ENCODE measurements at places on chromosomes 1 and 21.

GRCh38 chr1:43705334-43705733 is 2.0 kb upstream of the ST3GAL3 start:
- DNase-seq = no peak

DNA sequence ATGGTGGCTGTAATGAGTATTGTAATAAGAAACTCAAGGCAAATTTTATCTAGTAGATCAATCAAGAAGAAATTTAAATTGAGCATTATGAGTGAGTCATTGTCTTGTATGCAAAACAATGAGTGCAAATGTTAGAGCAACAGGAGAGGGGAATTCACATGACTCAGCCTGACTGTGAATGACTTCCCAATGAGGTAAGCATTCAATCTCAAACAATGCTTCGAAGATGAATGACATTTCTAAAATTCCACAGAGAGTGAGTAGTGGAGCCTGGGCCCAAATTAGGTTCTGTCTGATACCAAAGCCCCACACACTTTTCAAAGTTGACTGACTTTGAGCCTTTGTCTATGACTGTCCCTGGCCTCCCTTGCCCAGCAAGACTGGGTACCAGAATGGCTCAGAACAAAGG is 738.0 kb downstream of the PTPRU start:
- DNase-seq = no peak

DNA sequence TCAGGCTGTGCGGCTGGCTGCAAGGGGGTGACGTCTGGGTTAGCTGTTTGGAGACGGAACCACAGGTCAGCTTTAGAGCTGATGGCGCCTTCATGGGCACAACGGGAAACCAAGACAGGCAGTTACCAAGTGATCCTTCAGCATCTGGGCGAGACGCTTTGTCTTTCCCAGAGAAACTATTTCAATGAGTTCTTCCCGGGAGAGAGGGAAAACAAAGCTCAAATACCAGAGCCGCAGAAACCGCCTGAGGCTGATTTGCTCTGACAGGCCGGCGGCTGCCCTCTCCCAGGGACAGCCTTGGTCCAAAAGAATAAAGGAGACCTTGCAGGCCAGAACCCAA is 76.5 kb downstream of the CD58 start:
- no peak for DNase-seq

GRCh38 chr1:240114222-240114621 is 22.5 kb downstream of the FMN2 start:
- no peak for DNase-seq

DNA sequence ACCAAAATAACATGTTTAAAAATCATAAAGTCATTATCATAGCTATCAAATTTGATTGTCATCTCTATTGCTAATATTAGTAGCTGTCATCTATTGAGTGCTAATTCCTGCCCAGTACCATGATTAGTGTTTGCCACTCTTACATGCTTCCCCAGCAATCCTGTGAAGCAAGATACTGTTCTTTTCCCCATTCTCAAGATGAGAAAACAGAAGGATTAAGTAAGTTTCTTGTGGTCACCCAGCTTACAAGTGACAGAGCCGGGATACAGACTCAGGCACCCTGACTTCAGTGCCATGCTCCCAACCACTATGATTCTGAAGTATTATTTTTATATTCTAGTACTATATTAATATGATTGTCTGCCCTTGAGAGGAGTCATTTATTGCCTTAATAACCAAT is 36.5 kb downstream of the LRRC8C start:
- DNase-seq = no peak

GRCh38 chr1:100734676-100735075 is 15.1 kb downstream of the VCAM1 start:
- no peak for DNase-seq

DNA sequence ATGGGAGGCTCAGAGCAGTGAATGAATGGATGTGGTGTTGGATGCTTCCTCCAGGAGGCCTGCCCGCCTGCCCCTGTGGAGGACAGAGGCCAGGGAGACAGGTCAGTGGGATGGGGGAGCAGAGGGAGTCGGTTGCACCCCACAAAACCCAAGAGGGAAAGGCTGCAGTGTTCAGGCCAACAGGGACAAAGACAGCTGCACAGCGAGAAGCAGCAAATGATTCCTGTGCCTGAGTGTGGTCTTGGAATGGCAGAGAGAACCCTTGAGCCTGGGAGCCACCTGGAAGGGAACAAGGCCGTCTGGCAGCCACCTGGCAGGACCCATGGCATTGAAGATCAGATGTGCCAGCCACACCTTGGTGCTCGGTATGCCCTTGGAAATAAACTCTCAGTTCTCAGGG is 8.1 kb downstream of the TFF3 start:
- no peak for DNase-seq

GRCh38 chr21:33314111-33314510 is 10.7 kb upstream of the IFNAR1 start:
- DNase-seq = no peak

DNA sequence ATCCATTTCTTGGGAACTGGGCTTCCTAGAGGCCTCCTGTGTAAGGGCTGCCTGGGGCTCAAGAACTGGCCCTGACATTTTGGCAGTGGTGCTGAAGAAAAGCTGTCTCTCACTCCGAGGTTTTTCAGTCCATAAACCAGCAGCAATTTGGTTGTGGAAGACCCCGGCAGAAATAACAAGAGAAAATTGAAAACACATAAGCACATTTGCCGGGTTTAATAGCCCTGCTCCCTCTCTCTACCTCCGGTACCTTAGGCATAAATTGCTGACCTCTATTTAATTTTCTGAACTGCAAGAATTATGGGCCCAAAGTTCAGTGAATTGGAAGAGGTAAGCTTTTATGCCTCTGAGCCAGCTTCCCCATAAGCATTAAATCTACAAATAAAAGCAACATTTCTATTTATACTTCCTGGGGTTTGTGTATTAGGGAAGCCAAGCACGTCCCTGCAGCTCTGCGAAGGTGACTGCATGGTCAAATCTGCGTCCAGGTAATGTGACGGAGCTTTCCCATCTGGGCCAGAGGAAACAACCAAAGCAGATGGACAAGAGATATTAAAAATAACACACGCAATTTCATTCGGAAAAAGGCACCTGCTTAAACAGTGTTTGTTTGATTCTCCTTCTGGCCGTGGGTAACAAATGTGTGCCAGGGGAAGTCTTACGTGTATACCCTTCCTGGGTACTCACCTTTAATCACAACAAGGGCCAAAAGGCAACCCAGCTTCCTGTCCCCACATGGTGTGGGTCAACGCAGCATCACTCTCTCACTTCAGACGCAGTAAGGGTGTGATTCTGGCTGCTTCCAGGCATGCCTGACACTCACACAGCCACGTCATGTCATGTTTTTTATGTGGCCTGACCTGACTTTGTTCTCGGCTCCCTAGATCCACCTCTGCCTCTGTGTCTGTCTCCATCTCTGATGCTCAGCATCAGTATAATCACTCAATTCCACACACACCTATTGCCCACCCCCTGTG is 69.2 kb downstream of the PAPPA2 start:
- DNase-seq = no peak

DNA sequence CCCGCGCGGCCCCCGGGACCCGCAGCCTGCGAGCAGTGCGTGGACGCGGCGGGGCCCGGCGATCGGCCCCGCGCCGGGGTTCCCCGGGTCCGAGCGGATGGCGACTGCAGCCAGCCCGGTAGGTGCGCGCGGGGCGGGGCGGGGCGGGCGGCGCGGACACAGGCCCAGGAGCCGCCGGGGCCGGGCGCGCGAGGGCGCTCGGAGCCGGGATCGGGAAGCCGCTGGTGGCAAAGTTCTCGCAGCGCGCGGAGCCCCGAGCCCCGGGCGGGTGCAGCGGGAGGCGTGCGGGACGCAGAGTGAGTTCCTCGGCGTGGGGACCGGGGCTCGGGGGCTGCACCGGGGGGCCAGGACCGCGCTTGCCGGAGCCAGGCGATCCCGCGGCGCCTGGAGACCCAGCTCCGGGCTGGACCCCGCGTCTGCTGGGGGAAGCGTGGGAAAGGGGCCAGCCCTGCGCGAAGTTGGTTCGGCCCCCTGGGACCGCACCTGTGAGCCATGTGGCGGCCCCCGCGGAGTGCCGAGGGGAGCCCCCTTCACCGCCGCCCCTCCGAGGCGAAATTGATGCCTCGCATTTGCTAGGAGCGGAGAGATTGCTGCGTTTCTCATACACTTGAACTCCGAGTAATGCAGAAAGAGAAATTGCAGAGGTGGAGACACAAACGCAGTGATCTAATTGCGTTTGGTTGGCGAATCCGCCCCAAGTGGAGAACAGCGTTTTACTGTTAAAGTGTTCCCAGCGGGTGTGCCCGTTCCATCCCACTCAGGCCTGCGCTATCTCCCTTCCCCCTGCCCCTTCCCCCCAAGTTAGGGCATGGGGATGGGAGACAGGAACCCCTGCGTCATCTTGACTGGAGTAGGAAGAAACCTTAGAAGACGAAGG is 228.9 kb upstream of the TMEM51 start:
- DNase-seq = no peak

DNA sequence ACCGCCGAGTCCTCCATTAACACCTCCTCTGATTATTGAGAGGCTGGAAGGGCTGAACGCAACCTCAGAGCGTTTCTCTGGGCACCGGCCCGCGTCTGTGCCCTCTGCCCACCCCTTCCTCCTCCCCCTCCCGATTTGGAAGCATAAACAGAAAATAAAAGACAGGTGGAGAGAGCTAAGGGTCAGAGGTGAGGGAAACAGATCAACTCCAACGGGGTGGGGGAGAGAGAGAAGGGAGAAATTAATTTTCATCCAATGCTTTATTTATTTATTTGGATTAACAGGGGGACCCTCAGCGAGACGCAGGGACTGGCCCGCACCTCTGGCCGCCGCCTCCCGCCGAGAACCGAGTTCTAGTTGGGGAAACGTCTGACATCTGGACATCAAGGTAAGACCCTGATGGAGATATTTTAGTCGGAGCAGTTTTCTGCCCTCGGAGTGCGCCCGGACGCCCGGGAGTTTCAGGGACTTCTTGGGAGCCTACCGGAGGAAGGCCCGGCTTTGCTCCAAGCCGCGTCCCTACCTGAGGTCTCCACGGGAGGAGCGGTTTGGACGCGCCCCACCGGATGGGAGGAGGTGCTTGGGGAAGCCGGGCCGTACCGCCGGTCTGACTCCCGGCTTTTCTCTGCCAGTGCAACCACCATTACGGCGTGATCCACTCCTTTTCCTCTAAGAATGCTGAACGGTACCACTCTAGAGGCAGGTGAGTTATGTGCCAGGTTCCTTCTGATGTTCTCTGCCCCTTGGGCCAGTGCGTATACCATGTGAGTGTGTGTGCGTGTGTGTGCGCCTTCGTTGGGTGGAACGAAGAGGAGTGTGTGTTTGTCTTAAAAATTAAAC is 5.1 kb upstream of the LHX9 start:
- no peak for DNase-seq

- DNase-seq = no peak
Measured at GRCh38 chr1:157357111-157357510, 195.2 kb downstream of the FCRL5 start.

- DNase-seq = no peak
Measured at GRCh38 chr1:225461533-225462428, 33.9 kb upstream of the LBR start.

DNA sequence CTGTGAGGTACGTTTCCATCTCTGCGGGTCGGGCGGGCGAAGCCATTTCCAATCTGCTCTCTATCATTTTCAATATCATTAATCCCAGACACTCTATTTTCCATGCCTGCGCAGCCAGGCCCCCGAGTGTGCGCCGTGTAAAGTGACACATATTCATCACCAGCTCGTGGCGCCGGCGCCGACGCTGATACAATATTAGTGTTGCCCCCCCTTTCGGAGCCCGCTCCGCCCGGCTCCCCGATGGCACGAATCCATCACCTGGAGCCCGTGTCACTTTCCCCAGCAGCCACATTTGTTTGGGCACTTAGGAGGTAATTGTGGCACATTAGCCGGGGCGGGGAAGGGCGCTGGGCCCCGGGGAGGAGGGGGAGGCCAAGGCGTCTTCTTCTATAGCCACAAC is 33.7 kb upstream of the DMBX1 start:
- DNase-seq = no peak

DNA sequence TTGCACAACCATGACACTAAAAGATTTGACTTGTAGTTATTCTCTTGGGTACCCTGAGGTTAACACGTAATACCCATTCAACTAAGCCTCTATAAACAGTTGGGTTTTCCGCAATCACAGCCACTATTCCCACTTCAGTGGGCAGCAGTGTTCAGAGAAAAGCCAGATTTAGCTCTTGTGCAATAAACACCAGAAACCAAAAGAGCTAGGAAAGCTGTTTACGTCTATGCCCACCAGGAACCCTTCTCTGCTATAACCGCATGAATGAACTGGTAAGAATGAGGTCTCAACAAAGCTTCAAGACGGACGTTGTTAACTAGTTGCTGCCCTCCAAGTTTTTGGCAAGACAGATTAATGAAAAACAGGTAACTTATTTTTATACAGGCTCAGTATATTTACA is 101.3 kb downstream of the SLC45A1 start:
- DNase-seq = no peak

GRCh38 chr1:70906800-70907199 is 140.8 kb downstream of the PTGER3 start:
- no peak for DNase-seq

DNA sequence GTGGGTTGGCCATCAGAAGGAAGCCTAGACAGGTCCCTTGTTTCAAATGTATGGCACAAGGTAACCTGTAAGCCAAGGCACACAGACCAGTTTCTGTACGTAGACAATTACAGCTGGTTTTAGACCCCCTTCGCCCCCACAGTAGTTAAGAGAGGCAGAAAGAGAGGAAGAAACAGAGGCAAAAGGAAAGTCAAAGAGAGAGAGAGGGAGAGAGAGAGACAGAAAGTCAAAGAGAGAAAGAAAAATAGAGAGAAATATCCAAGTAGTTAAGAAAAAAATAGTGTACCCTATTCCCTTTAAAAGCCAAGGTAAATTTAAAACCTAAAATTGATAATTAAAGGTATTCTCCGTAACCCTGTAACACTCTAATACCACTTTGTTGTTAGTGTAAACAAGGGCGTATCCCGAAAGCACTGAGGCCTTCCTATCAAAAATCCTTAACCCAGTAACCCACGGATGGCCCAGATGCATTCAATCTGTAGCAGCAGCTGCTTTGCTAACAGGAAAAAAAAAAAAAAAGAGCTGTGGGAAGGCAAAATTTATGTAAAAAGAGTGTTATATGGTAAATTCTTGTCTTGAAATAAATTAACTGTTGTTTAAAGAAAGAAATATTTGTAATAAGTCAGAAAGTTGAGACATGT is 49.4 kb downstream of the ADCY10 start:
- no peak for DNase-seq

GRCh38 chr1:33660244-33660643 is 187.8 kb downstream of the ZSCAN20 start:
- DNase-seq = no peak

DNA sequence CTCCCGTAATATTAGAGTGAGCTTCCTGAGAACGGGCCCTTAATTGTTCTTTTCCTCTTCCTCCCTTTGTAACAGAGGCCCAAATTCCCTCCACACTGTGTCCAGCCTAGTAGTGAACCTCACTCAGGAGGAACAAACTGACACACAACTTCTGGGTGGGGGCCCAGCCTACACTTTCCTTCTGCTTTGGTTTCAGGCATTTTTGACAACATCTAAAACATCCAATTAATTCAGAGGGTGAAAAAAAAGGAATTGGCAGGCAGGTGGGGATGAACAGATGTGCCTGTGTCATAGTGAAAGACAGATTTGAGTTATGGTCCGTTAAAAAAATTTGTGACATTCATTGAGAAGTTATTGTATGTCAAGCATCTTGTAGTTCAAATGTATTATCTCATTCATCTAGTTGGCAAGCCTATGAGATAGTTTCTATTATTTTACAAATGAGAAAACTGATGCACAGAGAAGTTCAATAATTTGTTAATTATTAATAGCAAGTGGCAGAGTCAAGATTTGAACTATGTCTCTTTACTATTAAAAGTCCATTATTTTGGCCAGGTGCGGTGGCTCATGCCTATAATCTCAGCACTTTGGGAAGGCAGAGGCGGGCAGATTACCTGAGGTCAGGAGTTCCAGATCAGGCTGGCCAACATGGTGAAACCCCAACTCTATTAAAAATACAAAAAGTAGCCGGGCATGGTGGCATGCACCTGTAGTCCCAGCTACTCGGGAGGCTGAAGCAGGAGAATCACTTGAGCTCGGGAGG is 41.6 kb upstream of the LRIG2 start:
- no peak for DNase-seq

Measured in cortex of kidney (tissue), 1 donor.